SK-MEL-5 (cell line): ENCODE measurements at places on chromosomes 4 and X. TPM values are rescaled to one million over a fixed set of nuclear protein-coding genes. Genes with fewer than 3 reads are reported as not detected.
A peak's percentile ranks its signal among the peaks of the same experiment; 100 is the strongest.

DNA sequence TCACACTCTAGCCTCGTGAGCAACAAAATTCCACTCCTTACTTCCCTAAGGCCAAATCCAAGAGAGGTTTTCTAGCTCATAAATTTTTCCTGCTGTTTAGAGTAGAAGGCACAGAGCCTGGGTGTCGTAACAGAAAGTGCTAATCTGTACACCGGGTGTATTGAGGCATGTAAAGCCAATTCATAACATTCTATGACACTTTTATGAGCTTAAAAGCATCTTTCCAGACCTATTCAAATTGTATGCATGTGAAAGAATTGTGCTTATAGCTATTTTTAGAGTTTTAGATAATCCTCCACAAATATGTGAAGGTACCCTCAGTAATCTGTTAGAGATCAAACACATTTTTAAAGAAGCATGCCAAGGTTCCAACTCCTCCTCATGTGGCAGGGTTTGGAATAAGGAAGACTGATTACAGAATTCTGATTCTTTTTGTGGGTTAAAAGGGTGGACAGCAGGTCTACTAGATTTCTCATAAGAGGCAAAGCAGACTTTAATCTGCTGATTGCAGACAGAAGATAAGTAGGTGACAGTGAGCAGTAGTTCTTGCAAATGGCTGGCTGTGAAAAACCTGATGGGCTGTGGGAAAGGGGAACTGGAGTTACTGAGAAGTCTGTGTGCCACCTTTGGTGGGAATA lies 25.5 kb upstream of the LRCH2 start:
- no peak for DNase-seq

DNA sequence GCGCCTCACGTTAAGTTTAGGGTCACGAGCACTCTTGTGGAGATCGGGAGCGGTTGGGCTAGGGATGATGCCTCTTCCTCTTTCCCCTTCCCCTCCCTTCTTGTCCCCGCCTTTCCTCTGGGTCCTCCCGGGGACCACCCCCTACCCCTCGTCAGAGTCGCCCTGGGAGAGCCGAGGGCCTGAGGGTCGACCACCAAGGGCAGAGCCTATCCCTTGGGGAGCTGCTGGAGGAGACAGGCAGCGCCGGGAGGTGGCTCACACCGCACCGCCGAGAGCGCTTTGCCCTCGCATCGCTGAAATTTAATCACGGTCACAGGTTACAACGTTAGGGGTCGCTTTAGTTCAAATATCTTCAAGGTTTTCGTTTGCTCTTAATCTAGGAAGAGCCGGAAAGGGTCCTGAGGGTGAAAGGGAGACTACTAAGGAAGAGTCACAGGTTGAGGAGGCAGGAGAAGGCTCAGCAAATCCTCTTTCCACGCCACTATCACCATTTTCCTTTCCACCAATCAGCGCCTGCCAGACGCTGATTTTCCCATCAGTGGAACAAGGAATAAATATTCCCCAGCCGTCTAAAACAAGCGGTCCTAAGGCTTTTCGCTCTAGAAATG lies 528 bp upstream of the SNCA start:
- peak; percentile 78 for DNase-seq

The AMMECR1 gene
- total RNA-seq: 10.3 and 12.5 TPM in 2 replicates

- peak; percentile 37 for DNase-seq
These were observed 15.3 kb downstream of the CPZ start for GRCh38 chr4:8607603-8608481.

The CLIC2 gene
- 0.05 and 0.67 TPM in 2 replicates for total RNA-seq

GRCh38 chr4:81398379-81398778 lies 73.3 kb downstream of the RASGEF1B start:
- no peak for DNase-seq

DNA sequence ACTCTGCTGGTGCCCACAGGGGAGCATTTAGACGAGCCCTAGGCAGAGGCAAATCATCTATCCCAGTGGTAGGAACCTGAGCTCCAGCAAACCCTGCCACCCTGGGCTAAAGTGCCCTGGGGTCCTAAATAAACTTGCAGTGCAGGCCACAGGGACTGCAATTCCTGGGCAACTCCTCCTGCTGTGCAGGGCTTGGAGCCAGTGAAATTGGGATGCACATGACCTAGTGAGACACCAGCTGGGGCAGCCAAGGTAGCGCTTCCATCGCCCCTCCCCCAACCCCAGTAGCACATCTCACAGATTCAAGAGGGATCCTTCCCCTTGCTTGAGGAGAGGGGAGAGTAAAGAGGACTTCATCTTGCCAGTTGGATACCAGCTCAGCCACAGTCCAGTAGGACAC lies 44.1 kb downstream of the CHRNA9 start:
- DNase-seq: no peak

GRCh38 chr4:130703211-130703935 lies 1607.4 kb downstream of the C4orf33 start:
- DNase-seq: no peak

- DNase-seq: no peak
These were observed 214.0 kb upstream of the WDFY3 start for GRCh38 chr4:85180533-85180932.

The COL4A6 gene
- not detected in 2 replicates for total RNA-seq

DNA sequence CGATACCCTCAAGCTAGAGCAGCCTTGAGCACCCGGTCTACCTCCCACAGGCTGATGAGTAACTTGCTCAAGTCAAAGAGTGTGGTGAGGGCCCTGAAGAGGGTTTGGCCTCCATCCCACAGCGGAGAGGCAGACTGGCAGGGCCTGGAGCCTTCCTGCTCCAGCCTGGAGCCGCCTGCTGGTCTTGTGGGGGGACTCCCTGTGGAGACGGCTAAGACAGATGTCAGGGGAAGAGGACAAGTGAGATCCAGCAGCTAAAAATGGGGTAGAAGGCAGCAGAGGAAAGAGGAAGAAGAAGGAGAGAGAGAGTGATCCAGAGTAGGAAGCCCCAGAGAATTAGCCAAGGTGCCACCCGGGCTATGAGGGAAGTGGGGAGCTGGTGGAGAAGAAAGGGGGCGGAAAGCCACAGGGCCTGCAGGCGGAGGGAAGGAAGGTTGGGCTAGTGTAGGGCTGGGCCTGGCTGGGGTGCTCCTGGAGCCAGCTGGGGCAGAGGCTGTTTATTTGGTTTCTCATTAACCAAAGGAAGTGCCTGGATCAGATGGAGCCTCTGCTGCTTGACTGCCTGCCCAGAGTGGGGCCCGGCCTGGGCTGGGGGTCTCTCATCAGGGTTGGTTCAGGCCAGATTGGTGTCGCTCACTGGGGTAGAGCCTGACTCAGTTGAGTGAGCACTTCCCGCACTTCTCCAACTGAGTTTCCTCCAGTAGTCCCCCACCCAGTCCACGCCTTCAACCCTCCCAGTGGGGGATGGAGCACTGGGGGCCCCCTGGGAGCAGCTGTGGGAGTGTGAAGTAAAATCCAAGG lies 14.2 kb downstream of the EFNB1 start:
- DNase-seq: no peak

The ANK2 gene
- 83.9 and 91.1 TPM in 2 replicates for total RNA-seq

DNA sequence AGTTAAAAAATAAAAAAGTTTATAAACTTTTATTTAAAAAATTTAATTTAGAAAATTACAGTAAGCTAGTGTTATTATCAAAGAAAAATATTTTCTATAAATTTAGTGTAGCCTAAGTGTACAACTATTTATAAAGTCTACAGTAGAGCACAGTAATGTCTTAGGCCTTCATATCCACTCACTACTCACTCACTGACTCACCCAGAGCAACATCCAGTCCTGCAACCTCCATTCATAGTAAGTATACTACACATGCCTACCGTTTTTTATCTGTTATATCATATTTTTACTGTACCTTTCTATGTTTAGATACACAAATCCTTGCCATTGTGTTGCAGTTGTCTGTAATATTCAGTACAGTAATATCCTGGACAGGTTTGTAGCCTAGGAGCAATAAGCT lies 129.0 kb upstream of the FAM47B start:
- no peak for DNase-seq

DNA sequence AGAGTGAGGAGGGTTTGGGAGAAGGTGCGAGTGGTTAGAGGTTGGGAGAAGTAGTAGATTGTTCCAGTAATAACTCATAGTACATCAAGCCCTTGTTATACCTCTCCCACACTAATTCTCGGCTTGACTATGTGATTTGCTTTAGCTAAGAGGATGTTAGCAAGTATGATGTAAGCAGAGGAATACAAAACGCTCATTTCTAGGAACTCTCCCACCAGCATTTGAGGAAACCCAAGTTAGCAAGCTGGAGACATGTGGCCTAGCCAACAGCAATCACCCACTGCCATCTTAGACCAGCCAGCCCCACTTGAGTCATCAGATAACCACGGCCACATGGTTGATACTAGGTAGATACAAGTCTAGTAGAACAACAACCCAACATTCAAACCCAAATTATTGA lies 14.2 kb downstream of the FTHL17 start:
- no peak for DNase-seq

The TMEM271 gene
- not detected in 2 replicates for total RNA-seq

The ADRA2C gene
- total RNA-seq: 14.1 and 15.7 TPM in 2 replicates

DNA sequence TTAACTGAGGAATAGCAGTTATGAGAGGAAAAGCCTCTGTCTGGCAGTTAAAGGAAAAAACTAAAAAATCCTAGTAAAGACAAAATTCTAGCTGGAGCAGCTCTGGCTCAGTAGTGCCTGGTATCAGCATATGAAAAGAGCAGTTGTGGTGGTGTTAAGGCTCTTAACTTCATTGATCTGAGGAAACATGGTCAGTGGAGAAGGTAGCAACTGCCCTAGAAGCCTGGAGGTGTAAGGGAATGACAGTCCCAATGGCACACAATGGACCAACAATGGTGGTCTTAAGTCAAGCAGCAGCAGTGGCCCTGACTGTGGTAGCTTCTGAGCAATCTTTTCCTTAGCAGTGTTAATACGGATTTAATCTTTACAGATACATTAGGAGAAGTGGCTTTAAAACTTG lies 189.6 kb upstream of the POF1B start:
- no peak for DNase-seq

DNA sequence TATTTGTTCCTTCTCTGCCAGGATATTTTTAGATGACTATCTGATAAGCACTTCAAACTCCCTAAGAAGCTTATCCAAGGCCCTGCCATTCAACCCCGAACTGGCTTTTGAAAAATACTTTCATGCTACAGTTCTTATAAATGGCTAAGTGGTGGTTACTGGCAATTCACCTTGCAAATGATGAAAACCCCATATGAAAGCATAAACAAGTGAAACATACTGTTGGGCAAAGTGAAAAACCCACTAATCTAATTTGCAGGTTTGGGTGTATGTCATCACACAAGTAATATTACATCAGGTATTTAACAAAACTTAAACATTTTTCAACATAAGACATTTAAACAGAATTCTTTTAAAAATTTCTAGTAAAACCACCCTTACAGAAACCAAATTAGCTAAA lies 31.1 kb downstream of the TAPT1 start:
- no peak for DNase-seq

The CDX4 gene
- total RNA-seq: not detected in 2 replicates

The FAM47E gene
- total RNA-seq: 0.16 and 1.4 TPM in 2 replicates

The GPC4 gene
- 3.2 and 3.6 TPM in 2 replicates for total RNA-seq

DNA sequence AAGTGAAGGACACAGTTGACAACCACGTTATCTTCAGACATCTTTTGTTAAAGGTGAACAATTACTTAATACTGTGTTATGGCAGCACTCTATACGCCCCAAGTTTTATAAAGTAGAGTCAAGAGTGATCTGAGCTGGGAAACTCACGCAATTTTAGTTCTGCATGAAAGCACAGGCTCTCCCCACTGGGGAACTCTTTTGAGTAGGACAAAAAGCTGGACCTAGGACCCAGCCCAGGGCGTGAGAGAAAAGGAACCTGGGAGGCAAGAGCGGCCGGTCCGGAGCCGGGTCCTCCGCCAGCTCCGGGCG lies 152.6 kb upstream of the SLC4A4 start:
- no peak for DNase-seq

- no peak for DNase-seq
These were observed 25.0 kb downstream of the UTP14A start for GRCh38 chrX:129930941-129931410.

The CRLF2 gene
- 1.0 and 1.1 TPM in 2 replicates for total RNA-seq

The TSPAN5 gene
- 0.61 and 1.2 TPM in 2 replicates for total RNA-seq

The FAM184B gene
- total RNA-seq: not detected in 2 replicates

- no peak for DNase-seq
These were observed 103.5 kb upstream of the NOCT start for GRCh38 chr4:138911909-138912703.

GRCh38 chr4:146585761-146586333 lies 52.8 kb upstream of the POU4F2 start:
- no peak for DNase-seq

The CT45A1 gene
- 2.4 and 2.8 TPM in 2 replicates for total RNA-seq

DNA sequence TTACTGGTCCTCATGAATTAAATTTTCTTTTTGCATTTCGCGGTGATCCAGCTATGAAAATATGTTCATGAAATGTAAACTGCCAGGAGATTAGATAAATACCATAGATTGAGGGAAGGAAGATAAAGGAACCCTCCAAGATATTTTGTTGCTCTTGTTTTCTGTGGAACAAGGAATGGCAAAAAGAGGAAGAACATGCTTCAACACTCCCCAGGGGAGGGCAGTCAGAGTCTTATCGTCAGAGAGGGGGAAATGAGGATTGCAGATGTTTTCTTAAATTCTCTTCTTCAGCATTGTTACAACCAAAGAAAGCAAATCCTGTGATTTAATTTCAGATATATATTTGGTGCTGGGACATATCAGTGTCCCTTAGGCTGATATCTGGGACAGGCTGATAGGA lies 9.5 kb upstream of the SFRP2 start:
- no peak for DNase-seq

The ZCCHC4 gene
- 8.9 and 9.3 TPM in 2 replicates for total RNA-seq

- no peak for DNase-seq
These were observed 34.2 kb downstream of the RASSF6 start for GRCh38 chr4:73586040-73586439.

DNA sequence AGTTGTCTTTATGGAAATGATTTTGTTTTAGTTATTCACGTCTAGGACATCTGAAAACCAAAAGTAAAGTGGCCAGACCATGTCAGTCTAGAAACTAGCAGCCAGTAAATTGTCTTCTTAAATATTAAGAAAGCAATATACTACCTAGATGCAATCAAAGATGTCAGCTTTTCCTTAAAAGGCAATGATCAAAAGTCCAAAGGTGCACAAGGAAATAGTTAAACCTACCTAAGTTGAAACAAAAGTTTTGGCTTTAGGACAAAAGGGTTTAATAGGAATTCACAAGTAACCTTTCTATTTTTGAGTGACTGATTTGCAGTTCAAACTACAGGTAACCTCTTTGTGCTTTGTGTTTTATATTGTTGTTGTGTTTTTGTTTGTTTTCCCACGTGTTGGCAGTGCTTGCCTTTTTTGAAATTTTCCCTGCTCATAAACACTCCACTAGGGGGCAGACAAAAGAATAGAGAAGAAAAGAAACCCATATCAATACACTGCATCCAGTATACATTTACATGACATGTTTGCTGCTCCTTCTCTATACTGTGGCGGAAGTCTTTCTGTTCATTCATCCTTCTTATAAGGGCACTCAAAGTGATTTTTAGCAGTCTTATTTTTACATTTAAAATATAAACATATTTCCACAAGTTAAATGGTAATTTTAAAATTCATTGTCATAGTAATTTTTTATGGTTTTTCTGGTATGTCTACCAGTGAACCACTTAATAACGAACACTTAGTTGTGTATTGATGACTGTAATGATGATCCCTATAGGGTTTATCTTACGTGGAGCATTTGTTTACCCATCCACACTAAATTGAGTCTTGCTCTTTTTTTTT lies 62.7 kb downstream of the GAB1 start:
- peak; percentile 77 for DNase-seq
